ENCODE measurements at places on chromosomes 11 and 22. TPM values are rescaled to one million over a fixed set of nuclear protein-coding genes. Genes with fewer than 3 reads are reported as not detected.

HEPHL1 gene
- not detected for total RNA-seq

LARGE2 gene
- total RNA-seq, result 3.4 TPM

STX5 gene
- 26.9 TPM for total RNA-seq

SLC17A6 gene
- total RNA-seq, result not detected

SCGB2A2 gene
- total RNA-seq, result not detected

PHOX2A gene
- not detected for total RNA-seq

TBX10 gene
- total RNA-seq, result not detected

GP1BB gene
- total RNA-seq, result 0.73 TPM

HIRA gene
- 19.6 TPM for total RNA-seq

OR8G1 gene
- not detected for total RNA-seq

SYT7 gene
- total RNA-seq, result 1.2 TPM

FOLR1 gene
- not detected for total RNA-seq

RTN4R gene
- 9.3 TPM for total RNA-seq

MS4A7 gene
- total RNA-seq, result not detected

DGCR6 gene
- total RNA-seq, result 1.6 TPM

VPREB1 gene
- total RNA-seq, result not detected

CHADL gene
- not detected for total RNA-seq

OTOG gene
- not detected for total RNA-seq

TNNI2 gene
- total RNA-seq, result not detected

PNPLA5 gene
- 0.04 TPM for total RNA-seq

MYH9 gene
- 197 TPM for total RNA-seq

OR10D3 gene
- total RNA-seq, result not detected

VEGFB gene
- total RNA-seq, result 47.4 TPM

UBQLN3 gene
- not detected for total RNA-seq

DCHS1 gene
- 0.14 TPM for total RNA-seq

ZNF280B gene
- 1.6 TPM for total RNA-seq

USP35 gene
- total RNA-seq, result 6.7 TPM

RASD2 gene
- total RNA-seq, result 1.3 TPM

TTLL1 gene
- 1.9 TPM for total RNA-seq

FXYD6 gene
- total RNA-seq, result 0.38 TPM

OR51B5 gene
- total RNA-seq, result not detected

ARL14EP gene
- total RNA-seq, result 17.9 TPM
